ENCODE measurements at places on chromosomes 2 and 18.

- no peak for DNase-seq
Measured at GRCh38 chr2:48471048-48471474, 58.9 kb upstream of the STON1 start.

DNA sequence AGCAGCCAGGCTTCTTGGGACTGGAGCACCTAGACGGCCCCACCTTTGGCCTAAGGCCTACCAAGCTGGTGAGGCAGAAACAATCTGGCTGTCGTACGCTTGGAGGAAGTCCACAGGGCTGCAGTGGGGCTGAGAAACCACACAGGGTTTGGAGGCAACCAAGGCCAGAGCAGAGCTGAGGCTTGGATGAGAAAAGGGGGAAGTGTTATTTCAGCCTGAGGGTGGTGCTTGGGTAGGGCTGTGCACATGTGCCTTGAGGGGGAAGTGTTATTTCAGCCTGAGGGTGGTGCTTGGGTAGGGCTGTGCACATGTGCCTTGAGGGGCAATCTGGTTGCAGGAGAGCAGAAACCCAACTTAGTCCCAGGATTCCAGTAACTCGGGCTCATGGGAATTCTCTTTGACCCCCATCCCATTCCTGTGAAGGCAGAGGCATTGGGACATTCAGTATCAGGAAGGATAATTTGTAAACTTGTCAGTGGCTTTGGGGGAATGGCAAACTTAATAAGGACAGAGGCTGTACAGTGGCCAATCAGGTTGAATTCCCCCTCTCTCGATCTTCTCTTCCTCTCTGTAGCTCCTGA, 971 bp upstream of the FBXO41 start:
- no peak for DNase-seq

DNA sequence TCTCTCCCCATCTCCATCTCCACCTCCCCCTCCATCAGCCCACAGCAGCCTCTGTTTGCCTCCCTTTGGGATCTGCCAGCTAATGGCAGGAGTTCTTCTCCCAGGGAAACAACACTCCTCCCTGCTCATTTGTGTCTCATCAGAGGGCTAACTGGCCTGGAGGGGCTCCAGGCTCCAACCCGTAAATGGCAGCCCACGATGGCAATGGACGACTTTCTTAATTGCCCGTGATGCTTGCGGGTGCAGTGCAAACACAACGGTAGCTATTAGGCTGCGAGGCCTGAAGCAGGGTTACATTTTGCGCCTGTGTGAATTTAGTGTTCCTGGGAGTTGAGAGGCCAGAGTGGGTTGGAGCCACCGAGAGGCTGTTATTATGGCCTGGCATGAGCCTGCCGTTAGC, 285.1 kb downstream of the TNS1 start:
- no peak for DNase-seq

- no peak for DNase-seq
Measured at GRCh38 chr2:208062113-208062512, 36.8 kb upstream of the PLEKHM3 start.

DNA sequence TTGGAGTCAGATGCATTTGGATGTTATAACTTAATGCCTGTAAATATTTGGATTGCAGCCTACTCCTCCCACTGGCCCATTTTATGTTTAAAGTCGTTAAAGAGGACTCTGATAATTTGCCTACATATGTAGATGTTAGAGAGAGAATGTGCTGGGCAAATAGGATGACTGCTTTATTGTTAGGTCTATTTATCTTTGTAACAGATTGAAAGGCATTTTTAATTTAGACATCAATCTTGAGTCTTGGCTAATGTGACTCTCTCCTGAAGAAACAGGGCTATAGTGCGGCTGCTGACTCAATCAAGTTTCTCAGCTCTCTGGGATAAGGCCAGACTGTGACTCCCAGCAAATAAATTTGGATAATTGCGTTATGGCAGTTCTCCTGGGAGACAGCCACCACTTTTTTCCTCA, 1101.4 kb downstream of the CBLN2 start:
- no peak for DNase-seq

GRCh38 chr18:55124078-55124763, 165.0 kb upstream of the CCDC68 start:
- DNase-seq = no peak

GRCh38 chr2:13667415-13667757, 950.6 kb downstream of the TRIB2 start:
- DNase-seq = no peak

DNA sequence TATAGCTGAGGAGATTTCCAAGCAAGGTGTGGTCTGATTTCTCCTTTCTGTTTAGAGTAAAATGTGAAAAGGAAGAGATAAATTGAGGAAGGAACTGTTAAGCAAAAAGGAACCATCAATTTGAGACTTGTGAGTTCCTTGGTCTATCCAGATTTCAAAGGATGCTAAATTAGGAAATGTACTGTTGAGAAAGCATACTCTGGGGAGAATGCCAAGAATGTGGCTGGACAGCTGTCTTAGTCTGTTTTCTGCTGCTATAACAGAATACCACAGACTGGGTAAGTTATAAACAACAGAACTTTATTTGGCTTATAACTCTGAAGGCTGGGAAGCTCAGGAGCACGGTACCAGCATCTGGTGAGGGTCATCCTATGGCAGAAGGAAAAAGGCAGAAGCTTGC, 1097.2 kb downstream of the TDRD15 start:
- no peak for DNase-seq

DNA sequence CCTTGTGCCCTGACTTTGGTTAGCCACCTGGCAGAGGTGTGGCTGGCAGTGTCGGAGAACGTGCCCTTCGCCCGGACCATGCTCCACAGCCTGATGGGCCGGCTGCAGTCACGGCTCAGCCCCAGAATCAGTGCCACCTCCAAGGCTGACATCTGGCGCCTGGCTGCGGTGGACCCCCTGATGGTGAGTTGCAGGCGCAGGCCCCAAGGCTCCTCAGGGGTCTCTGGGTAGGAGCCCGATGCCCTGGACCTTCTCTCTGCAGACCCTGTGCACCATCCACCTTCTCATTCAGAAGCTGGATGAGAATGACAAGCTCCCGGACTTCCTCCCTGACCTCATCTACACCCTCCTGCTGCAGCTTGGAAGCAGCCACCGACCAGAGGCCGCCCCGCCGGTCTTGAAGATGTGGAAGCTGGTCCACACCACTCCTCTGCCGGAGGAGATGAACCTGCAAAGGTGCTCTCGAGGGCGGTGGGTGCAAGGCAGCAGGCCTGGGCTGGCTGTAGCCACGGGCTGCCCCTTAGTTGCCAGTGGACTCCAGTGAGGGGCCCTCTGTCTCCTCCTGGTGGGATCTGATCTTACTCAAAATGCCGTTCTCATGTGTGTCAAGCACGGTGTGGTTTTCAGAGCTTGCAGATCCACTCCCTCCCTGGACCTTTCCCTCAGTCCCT, 32.1 kb downstream of the HJURP start:
- DNase-seq = no peak

- no peak for DNase-seq
Measured at GRCh38 chr2:120374821-120375220, 28.9 kb downstream of the INHBB start.

GRCh38 chr2:28586867-28587266, 91.0 kb downstream of the PLB1 start:
- DNase-seq = peak; percentile 56

GRCh38 chr18:4581966-4582365, 126.9 kb upstream of the DLGAP1 start:
- no peak for DNase-seq
